ENCODE measurements at places on chromosomes 5 and 9. TPM values are rescaled to one million over a fixed set of nuclear protein-coding genes. Genes with fewer than 3 reads are reported as not detected.

WHRN gene
- total RNA-seq: 4.4 TPM

CFAP90 gene
- total RNA-seq: 0.53 TPM

UNC13B gene
- total RNA-seq: 8.6 TPM

QRFP gene
- total RNA-seq: not detected

HINT2 gene
- 87.1 TPM for total RNA-seq

NIPAL4 gene
- total RNA-seq: 16.4 TPM

SLC6A7 gene
- not detected for total RNA-seq

PDZD2 gene
- 0.23 TPM for total RNA-seq

CATSPER3 gene
- total RNA-seq: 0.42 TPM

CARTPT gene
- total RNA-seq: not detected

FBXL7 gene
- 1.8 TPM for total RNA-seq

PCDHGA4 gene
- total RNA-seq: 0.08 TPM

TMOD1 gene
- 2.4 TPM for total RNA-seq

LIFR gene
- 4.3 TPM for total RNA-seq

ZNF883 gene
- 0.94 TPM for total RNA-seq

ZNF366 gene
- not detected for total RNA-seq

FOXI1 gene
- total RNA-seq: not detected

PCDHB4 gene
- total RNA-seq: 0.11 TPM

TAF11L9 gene
- not detected for total RNA-seq

HAVCR1 gene
- 42.6 TPM for total RNA-seq

SPINK9 gene
- total RNA-seq: not detected

PTGES gene
- 205 TPM for total RNA-seq

SPATA31D4 gene
- not detected for total RNA-seq

TXNDC8 gene
- not detected for total RNA-seq

LVRN gene
- total RNA-seq: not detected

SPATA6L gene
- total RNA-seq: 2.8 TPM

IFNK gene
- total RNA-seq: not detected

FCN2 gene
- not detected for total RNA-seq

ARHGEF39 gene
- 16.6 TPM for total RNA-seq

PCDHA13 gene
- total RNA-seq: 0.17 TPM
